NCI-H1105 (cell line): ENCODE measurements at places on chromosomes 13 and 19.
A peak's percentile ranks its signal among the peaks of the same experiment; 100 is the strongest.

DNA sequence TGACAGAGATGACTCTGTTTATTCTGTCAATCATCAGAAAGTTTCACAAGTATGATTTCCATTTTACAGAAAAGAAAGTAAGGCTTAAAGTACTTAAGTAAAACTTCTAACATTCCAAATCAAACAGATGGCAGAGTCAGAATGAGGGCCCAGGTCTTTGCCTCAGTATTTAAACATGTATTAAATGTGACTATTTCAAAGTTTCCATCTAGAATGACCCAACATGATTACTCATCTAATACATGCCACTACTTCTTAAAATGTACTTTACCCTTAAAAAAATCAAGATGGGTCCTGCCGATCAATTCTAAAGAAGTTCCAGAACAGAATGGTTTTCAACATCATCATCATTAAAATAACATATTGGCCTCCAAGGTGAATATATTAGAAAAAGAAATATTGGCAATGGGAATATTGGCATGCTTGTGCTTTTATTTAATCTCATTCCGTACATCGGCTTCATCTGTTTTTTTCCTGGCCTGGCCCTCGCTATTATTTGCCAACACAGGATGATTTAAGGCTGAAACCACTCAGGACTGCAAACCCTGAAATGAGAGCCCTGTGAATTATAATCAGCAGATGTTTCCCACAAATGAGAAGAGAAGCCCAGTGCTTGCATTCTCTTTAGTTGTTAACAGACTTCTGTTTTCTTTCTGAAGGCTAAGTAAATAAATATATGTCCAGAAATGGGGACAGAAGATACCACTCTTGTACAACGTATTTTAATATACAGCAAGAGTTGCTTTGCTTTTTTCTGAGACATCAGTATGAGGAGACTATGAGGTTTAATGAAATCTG lies 340.0 kb downstream of the DNAJC15 start:
- no peak for DNase-seq

- no peak for DNase-seq
These were observed 12.5 kb downstream of the MEIS3 start for GRCh38 chr19:47406711-47407416.

- DNase-seq, result no peak
These were observed 1.8 kb downstream of the FREM2 start for GRCh38 chr13:38688674-38689073.

DNA sequence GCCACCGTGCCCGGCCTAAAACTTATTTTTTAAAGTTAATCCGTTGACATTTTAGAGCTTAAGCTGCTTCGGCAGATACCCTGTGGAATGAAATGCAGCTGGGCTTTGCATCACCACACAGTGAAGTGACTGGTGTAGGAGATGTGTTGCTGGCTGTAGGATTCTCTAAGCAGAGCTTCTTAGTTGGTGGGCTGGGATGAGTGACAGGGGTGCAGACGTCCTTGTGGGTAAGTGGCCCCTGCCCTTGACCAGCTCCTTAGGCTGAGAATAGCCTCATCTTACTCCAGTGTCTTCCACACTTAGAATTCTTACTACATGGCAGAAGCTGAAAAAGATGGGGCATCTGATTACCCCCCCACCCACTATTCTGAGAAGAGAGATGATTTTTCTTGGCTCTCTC lies 11.6 kb downstream of the GATAD2A start:
- DNase-seq, result no peak

GRCh38 chr13:112871742-112872141 lies 97.3 kb upstream of the MCF2L start:
- no peak for DNase-seq

- peak; percentile 38 for DNase-seq
These were observed 3.1 kb downstream of the FGF9 start for GRCh38 chr13:21673789-21674489.

DNA sequence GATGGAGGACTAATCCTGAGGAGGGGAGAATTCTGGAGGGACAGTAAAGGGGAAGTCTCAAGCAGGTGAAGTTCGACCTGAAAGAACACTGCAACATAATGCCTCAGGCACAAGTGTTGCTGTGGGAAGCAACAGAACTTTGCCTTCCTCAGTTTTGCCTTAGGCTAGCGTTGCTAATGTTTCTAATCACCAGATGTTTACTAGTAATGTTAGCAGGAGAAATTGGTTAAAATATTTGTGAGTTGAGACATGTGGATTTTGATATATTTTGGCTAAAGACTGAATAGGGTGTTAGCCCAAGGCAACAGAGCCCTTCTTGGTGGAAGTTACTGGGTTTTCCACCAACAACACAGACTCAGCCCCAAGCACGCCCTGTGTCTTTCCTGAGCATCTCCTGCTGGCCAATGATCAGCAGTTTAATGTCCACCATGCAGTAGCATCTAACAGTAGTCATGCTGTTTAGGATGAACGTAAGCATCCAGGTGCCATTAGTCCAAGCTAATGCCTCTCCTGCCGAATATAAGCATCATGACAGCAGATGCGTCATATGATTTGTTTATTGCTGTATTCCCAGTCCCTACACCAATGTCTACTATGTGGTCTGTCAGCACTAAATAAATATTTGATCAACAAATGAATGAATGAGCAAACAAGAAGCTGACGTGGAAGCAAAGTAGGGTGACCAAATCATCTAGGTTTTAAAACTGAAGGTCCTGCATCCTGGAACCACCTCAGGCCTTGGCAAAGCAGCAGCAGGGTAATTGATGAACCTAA lies 511.9 kb upstream of the HTR2A start:
- no peak for DNase-seq

DNA sequence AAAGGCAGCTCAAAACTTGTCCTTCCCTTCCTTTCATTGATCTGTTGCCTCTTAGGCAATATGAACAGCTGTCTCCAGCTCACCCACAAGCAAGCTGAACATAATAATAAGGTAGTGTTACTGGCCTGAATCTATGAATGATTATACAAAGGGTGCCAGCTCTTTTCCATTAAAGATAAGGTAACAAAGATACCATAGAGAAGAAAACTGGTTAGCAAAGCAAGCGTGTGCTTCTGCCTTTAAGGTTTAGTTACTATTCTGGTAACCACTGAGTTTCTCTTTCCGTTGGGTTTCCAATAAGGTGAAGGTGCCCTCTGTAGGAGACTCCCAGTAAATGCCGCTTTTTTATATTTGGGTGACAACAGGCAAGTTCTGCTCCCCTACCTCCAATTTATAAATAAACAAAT lies 12.1 kb upstream of the DACH1 start:
- DNase-seq, result peak; percentile 59

DNA sequence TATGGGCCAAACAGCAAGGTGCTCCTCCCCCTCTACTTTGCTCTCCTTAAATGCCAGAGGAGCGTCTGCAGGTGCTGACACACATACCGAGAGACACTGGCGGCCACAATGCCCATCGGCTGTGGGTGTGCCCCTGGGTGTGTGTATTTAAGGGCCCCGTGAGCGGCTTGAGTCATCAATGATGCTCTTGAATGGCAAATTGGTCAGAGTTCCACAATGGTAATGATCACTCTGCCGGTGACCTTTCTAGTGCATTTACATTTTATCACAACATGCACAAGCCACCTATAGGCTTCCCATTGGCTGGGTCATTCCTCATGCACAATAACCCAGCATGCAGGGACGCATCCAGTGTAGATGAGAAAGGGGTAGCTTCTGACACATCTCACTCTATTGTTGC lies 124.8 kb downstream of the ZNF536 start:
- no peak for DNase-seq

DNA sequence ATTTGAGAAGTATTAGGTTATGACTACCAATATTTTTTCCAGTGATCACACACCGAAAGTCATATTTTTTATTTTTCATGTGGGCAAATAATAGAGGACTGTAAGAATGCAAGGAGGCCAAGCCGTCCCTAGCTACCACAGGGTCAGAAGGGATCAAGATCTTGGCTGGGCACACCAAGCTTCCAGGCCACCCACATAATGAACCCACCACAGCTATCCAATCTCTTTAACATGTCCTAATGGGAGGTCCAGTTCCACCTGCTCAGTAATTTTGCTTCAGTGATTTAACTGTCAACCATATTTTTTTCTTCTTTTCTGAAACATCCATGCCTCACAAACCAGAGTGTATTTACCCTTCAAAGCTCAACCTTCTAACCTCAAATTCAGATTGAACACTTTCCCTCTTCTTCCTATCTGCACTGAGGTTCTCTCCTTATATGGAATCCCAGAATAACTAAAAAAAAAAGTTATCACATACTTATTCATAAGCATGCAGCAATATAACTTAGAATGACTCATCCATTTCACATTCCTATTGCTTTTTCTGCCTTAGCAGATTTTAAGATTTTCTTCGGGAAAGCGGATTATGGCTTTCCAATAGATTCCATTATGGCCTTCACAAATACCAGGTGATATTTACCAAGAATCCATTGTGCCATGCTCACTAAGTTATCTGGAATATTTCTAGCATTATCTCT lies 12.2 kb downstream of the ARGLU1 start:
- no peak for DNase-seq

DNA sequence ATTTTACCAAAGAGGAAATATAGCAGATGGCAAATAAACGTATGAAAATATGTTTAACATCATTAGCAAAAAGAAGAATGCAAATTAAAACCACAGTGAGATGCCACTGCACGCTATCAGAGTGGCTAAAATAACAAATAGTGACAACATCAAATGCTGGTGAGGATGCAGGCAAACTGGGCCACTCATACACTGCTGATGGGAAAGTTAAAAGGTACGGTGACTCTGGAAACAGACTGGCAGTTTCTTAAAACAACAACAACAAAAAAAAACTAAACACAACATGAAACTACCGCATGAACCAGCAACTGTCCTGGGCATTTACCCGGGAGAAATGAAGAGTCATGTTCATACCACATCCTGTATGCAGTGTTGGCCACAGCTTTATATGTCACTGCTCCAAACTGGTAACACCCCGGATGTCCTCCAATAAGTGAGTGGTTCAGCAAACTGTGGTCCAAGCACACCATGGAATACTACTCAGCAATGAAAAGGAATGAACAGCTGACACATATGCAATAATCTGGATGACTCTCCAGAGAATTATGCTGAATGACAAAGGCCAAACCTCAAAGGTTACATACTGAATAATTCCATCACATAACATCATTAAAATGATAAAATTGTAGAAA lies 22.3 kb downstream of the EPS15L1 start:
- DNase-seq, result no peak

GRCh38 chr19:38803543-38803942 lies 9.2 kb downstream of the LGALS4 start:
- no peak for DNase-seq

GRCh38 chr19:38900743-38901190 lies 998 bp downstream of the NFKBIB start:
- DNase-seq, result no peak

GRCh38 chr13:30142486-30143211 lies 164.7 kb downstream of the KATNAL1 start:
- no peak for DNase-seq

GRCh38 chr13:27679396-27679795 lies 57.7 kb downstream of the POLR1D start:
- DNase-seq, result no peak

DNA sequence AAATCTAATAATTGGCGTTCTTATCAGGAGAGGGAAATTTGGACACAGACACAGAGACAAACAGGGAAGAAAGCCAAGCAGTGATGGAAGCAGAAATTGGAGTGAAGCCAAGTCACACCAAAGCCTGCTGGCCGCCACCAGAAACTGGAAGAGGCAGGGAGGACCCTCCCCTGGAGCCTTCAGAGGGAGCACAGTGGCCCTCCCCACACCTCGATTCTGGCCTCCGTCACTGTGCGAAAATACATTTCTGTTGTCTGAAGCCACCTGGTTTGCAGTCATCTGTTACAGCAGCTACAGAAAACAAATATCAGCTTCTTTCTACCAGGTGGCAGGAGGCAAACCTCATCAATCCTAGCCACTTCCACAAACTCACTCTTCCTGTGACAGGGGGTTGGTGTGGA lies 8.3 kb upstream of the TLE6 start:
- peak; percentile 87 for DNase-seq

- no peak for DNase-seq
These were observed 14.6 kb downstream of the NLRP8 start for GRCh38 chr19:55962186-55962585.

GRCh38 chr19:55341171-55341588 lies 1.5 kb downstream of the KMT5C start:
- DNase-seq, result peak; percentile 92

DNA sequence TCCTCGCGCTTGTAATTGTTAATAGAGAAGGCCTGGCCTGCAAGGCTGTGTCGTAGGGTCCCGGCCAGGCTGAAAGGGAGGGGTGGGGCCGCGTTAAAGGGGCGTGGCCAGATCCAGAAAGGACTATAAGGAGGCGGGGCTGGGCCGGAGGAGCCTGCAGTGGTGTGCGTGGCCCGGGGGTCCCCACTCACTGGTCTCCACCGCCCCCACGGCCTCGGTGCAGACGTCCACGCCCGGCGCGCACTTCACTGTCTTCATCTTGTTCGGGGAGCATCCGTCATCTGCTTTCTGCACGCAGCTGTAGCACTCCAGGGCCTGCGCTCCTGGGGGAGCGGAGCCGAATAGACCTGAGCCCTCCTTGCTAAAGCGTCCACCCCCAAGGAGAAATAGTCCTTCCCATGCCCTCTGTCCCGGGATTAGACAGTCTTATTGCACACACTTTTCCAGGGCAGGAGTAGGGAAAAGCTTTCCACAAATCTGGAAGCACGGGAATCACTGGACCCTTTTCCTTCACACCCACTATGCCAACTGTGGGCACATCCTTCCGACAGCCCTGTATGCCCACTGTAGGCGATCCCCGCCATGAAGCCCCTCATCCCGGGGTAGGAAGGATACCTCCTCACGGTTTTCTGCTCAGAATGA lies 1.2 kb downstream of the LYPD3 start:
- peak; percentile 72 for DNase-seq

- no peak for DNase-seq
These were observed at the start of gene ZNF578 for GRCh38 chr19:52453324-52454094. Gene ZNF578 (plus strand): TSS chr19:52453553. CDS start chr19:52501846, 48,293 bp downstream.

DNA sequence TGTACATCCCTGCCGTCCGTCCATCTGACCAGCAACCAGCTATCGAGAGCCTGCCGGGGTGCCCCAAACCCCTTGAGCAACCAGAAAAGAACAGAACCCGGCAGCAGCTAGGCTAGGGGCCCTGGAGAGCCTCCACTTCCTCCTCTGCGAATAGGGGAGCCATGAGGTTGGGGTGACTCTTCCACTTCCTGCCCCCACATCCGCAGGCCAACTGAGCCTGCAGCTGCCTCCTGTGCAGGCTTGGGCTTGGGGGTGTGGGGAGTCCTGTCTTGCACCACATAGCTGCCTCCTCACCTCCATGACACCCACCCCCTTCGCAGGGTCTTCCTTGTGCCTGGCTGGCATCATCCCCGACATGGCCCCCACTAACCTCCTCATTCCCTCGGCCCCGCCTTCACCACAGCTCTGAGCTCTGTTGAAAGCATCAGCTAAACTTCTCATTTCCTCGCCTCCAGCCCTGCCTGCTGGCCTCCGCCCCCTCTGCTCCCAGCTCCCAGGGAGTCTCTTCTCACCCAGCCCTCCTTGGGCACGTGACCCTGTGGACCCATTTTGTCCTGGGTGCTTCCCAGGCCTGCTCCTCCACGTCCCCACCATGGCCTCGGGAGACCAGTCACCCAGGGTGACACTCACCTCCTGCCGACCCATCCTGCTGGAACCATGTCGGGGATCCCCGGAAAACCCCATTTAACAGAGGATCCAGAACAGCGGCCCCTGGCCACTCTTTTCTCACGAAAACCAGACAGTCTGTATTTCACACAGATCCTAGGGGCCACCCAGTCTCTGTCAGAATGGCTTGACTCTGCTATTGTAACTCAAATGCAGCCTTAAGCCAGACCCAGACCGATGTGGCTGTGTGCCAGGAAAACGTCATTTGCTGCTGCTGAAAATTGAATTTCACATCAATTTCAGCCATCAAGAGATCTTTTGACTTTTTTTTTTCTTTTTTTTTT lies 50.4 kb downstream of the MYO9B start:
- no peak for DNase-seq

GRCh38 chr13:46621133-46621532 lies 68.2 kb downstream of the LRCH1 start:
- no peak for DNase-seq
